ENCODE measurements at places on chromosomes 3 and 15. TPM values are rescaled to one million over a fixed set of nuclear protein-coding genes. Genes with fewer than 3 reads are reported as not detected.

The LRRN1 gene
- total RNA-seq: under 0.01 TPM

The FOXB1 gene
- total RNA-seq: not detected

The CYP1A1 gene
- total RNA-seq: 0.19 TPM

The SLC28A1 gene
- total RNA-seq: under 0.01 TPM

The GOLGA8S gene
- total RNA-seq: not detected

The CKMT1B gene
- not detected for total RNA-seq

The UBAP1L gene
- 1.1 TPM for total RNA-seq

The FANCI gene
- 43.5 TPM for total RNA-seq

The USP50 gene
- total RNA-seq: not detected

The FBLN2 gene
- total RNA-seq: 243 TPM

The GOLGA6L7 gene
- total RNA-seq: not detected

The CLEC3B gene
- 23.7 TPM for total RNA-seq

The GREM1 gene
- 84.7 TPM for total RNA-seq

The GNB5 gene
- total RNA-seq: 42.3 TPM

The SYNPR gene
- total RNA-seq: not detected

The IL16 gene
- total RNA-seq: not detected

The SPTBN5 gene
- 0.38 TPM for total RNA-seq

The LMCD1 gene
- total RNA-seq: 250 TPM

The NTRK3 gene
- total RNA-seq: 3.1 TPM

The NEIL1 gene
- 1.7 TPM for total RNA-seq

Measured in regular cardiac myocyte (primary cell).